ENCODE measurements at places on chromosomes 7 and 10.

GRCh38 chr7:116670409-116671015 lies 1.5 kb upstream of the MET start:
- no peak for DNase-seq

DNA sequence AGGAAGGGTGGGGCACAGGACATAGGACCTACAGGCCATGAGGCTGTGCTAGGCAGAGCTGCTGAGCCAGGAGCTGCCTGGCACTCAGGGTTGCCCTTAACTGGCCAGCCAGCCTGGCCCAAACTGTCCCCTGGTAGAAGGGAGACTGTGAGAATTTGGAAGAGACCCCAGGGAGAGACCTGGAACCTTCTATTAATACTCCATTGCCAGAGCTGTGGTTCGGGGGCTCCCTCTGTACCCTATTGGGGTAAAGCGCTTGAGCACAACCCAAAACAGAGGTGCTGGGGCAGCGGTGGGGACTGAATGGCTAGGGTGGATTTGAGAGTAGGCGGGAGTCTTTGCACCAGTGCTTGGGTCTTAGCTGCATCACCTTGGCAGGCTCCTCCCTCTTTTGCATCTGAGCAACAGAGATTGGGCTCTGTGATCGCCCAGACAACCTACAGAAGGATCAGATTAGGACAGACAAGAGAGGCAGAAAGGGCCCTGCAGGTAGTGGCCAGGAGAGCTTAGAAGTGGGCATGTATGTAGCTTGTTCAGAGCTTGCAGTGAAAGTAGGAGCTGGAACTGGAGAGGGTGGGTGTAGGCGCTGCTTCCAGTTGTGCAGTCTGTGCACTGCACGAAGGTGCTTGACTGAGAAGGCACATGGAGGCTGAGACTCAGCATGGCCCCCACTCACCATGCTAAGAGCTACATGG lies 53.3 kb downstream of the ADCYAP1R1 start:
- DNase-seq, result no peak

DNA sequence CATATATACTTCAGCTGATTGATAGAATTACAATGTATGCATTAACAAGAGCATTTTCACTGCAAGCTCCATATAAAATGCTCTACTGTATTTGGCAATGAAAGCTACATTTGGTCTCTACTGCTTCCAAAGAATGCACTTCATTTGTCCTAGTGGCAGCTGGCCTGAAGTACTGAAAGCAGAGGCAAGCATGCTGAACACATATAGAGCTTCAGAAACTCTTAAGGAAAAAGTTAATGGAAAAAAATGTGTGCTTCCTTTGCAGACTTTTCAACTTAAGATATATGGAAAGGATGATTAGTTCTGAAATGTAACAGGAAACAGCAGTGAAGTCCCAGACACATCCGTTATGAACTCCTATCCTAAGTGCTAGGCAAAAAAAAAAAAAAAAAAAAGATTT lies 537.1 kb upstream of the POM121L12 start:
- no peak for DNase-seq

GRCh38 chr10:43181146-43181545 lies 42.9 kb downstream of the CSGALNACT2 start:
- no peak for DNase-seq

- DNase-seq, result peak; percentile 56
Measured at GRCh38 chr10:68560943-68561864, 1.1 kb downstream of the TET1 start.

- peak; percentile 86 for DNase-seq
Measured at GRCh38 chr10:31101123-31101522, 69.5 kb upstream of the ZNF438 start.

GRCh38 chr10:129120441-129120840 lies 346.6 kb upstream of the MGMT start:
- no peak for DNase-seq

DNA sequence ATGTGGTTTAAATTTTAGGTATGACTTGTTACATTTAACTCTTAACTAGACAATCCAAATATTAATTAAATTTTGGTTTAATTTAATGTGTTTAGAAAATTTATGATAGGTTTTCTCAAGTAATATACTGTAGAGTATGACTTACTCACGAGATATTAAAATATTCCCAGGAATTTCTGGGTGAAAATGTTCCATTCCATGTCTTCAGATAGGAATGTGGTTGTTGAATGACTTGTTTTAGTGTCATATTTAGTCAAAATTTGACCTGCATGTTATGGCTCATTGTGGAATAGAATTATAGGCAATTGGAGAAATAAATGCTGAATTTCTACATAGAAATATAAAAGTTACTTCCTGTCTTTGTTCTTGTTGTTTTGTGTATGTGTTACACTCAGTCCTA lies 46.7 kb downstream of the SHOC2 start:
- peak; percentile 39 for DNase-seq

- DNase-seq, result no peak
Measured at GRCh38 chr10:69787681-69788080, 14.0 kb upstream of the COL13A1 start.

DNA sequence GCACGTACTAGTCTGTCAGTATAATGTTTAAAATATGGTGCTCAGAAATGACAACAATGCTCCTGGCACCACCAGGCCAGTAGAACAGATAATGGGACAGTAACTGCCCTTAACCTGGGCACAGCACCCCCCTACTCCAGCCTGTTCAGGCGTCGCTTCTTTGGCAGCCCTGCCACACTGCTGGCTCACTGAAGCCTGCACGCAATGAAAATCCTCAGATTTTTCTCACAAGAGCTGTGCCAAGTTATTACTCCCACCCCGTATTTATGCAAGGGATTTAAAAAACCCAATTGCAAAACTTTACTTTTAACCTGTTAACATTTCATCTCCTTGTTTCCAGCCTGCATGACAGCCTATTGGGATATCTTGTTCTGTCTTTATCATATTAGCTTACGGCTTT lies 56.6 kb upstream of the LAMB1 start:
- no peak for DNase-seq

DNA sequence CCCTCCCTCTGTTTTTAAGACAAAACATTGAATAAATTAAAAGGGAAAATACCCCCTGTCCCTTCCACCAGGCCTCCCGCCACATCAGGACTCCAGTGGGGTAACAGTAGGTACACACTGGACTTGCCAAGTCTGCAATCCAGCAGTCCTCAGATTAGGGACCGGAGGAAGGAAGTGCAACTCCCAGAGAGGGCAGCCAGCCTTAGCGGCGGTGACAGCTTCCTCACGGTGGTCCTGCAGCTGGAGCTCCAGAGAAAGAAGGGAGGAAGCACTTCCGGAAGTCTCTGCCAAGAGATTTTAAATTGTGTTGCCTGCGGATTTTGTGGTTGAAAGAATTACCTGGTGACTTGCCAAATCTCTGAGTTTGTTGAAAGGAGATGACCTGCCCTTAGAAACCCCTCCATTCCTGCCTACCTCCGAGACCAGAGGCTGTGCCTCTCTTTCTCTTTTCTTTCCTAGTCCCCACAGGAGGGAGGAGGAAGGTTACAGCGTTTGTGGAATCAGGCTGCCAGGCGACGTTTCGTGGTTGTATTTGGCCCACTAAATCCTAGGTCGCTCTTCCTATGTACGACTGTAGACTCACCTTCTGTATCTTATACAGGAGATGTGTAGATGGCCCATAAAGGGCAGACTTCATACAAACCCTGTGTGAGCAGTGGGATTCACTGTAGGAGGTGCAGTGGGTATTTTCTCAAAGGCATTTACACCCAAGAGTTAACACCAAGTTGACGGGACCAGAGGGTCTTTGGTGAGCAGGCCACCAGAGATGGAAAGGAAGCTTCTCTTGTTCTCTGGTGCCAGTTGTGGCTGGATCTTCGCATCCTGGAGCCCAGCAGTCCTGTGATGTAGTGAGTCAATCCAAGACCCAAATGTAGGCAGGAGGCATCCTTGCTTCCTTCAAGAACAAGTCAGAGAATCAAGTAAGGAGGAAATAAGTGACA lies 77.9 kb downstream of the INSIG1 start:
- DNase-seq, result peak; percentile 27

Data from EH (cell line).